ENCODE measurements at places on chromosomes 12 and 14. TPM values are rescaled to one million over a fixed set of nuclear protein-coding genes. Genes with fewer than 3 reads are reported as not detected.
A peak's percentile ranks its signal among the peaks of the same experiment; 100 is the strongest.

DNA sequence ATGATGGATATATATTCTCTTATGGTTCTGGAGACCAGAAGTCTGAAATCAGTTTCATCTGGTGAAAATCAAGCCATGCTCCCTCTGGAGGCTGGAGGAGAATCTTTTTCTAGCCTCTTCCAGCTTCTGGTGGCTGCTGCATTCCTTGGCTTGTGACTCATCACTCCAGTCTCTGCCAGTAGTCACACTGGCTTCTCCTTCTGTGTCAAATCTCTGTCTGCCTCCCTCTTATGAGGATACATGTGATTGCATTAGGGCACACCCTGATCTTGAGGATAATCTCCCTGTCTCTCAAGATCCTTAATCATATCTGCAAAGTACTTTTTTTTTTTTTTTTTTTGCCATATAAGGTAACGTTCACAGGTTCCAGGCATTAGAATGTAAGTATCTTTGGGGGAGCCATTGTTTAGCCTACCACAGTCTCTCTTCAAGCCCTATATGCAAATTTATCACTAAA, 17.7 kb downstream of the DNAL1 start:
- peak; percentile 58 for DNase-seq

CABP1 gene
- total RNA-seq, result 0.14 TPM

- DNase-seq, result no peak
Measured at GRCh38 chr12:66129934-66130266, 650 bp downstream of the LLPH start.

SOS2 gene
- 13.5 TPM for total RNA-seq
